Diencephalon (tissue), 1 donor: ENCODE measurements at places on chromosomes 5 and 9. TPM values are rescaled to one million over a fixed set of nuclear protein-coding genes. Genes with fewer than 3 reads are reported as not detected.

The IRX2 gene
- 5.1 TPM for total RNA-seq

The KIF12 gene
- total RNA-seq: 0.92 TPM

The LCN15 gene
- total RNA-seq: not detected

The ARAP3 gene
- total RNA-seq: 4.8 TPM

The RORB gene
- total RNA-seq: 18.7 TPM

The MEIKIN gene
- total RNA-seq: 0.46 TPM
